ENCODE measurements at places on chromosomes 12 and 14. TPM values are rescaled to one million over a fixed set of nuclear protein-coding genes. Genes with fewer than 3 reads are reported as not detected.

Gene DNAJC22
- 43.8 TPM for total RNA-seq

Gene POTEG
- not detected for total RNA-seq

Gene ERP27
- not detected for total RNA-seq

Gene SMIM41
- 0.64 TPM for total RNA-seq

Gene DHRS4L2
- total RNA-seq, result 38.9 TPM

Gene CBLN3
- 1.6 TPM for total RNA-seq

Gene GRIP1
- 9.0 TPM for total RNA-seq

Gene ATF7
- total RNA-seq, result 26.5 TPM

Gene GPR68
- 0.48 TPM for total RNA-seq

Gene TAS2R50
- total RNA-seq, result not detected

Gene BDKRB1
- 1.6 TPM for total RNA-seq

Gene EFS
- total RNA-seq, result 2.7 TPM

Gene SMCO2
- not detected for total RNA-seq

Gene SCNN1A
- total RNA-seq, result 439 TPM

GRCh38 chr12:42262271-42262670 lies 24.2 kb upstream of the YAF2 start:
- DNase-seq, result no peak

DNA sequence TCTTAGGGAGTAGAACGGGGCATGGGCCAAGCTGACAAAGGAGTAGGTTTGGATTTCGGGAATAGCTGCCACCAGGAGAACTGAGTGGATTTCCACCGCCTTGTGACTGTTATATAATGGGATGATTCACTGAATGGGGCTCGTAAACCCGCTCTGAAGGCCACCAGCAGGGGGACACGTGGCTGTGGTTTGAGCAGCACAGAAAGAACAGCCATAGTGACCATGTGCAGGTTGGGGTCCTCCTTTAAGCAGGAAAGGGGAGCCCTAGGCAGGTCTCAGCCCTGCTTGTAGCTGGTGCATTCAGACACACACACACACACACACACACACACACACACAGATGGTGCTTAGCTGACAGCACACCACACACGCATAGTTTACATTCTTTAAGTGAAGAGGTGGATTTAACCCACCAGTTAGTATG lies 8.6 kb upstream of the ASB2 start:
- DNase-seq, result peak; percentile 48

GRCh38 chr12:124976999-124977398 lies 11.9 kb downstream of the DHX37 start:
- DNase-seq, result no peak

- DNase-seq, result peak; percentile 68
Observed at GRCh38 chr12:5745251-5745888, 199.7 kb downstream of the ANO2 start.

DNA sequence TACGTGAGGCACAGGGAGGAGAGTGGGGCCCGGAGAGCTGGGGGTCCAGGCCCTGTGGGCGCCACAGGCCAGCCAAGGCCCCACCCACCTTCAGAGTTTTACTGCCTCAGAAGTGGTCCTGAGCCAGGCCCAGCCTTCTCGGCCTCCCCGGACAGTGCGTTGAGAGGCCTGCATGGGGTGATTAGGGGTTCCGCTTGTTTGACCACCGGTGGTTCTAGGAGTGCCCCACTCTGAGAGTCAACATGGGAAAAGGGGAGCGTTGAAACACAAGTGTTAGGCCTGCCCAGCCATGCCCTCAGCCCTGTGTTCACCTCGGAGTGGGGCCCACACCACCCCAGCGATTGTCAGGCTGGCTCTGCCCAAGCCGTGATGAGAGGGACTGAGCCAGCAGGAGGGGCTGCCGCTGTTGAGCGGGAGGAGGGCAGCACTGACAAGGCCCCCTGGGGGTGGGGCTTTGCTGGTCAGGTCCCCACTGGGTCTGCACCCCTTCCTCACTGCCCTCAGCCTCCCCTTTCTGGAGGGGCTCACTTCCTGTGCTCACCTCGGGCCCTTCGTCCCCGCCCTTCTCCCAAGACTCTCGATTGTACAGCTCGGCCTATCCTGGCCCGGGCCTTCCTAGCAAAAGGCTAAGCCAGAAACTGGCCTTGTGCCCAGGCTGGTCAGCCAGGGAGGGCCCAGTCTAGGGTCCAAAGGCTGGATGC lies 4.8 kb downstream of the CKB start:
- DNase-seq, result peak; percentile 64

- DNase-seq, result no peak
Observed at GRCh38 chr14:64811676-64812075, 68.0 kb downstream of the SPTB start.

- no peak for DNase-seq
Observed at GRCh38 chr12:109575683-109576082, 2.1 kb downstream of the MVK start.

- DNase-seq, result no peak
Observed at GRCh38 chr12:103012884-103013283, 55.4 kb downstream of the ASCL1 start.

- DNase-seq, result no peak
Observed at GRCh38 chr12:55673638-55674037, 34.1 kb downstream of the ITGA7 start.

DNA sequence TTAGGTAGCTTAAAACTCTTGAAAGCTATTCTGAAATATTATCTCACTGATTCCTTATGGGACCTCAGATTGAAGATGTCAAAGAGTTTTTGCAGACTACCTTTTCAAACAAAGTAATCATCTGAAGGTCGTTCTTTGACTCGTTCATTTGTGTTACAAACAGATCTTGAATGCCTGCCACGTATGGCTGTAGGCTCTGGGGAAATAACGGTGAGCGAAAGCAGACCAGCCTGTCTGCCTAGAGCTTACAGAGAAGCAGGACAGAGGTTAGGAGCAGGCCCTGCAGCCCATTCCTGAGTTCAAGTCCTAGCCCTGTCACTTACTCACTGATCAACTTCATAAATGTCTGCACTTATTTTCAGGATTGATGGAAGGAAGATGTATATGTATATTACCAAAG lies 83.6 kb downstream of the FLRT2 start:
- no peak for DNase-seq

GRCh38 chr14:54709444-54709843 lies 142.5 kb downstream of the SAMD4A start:
- DNase-seq, result no peak

DNA sequence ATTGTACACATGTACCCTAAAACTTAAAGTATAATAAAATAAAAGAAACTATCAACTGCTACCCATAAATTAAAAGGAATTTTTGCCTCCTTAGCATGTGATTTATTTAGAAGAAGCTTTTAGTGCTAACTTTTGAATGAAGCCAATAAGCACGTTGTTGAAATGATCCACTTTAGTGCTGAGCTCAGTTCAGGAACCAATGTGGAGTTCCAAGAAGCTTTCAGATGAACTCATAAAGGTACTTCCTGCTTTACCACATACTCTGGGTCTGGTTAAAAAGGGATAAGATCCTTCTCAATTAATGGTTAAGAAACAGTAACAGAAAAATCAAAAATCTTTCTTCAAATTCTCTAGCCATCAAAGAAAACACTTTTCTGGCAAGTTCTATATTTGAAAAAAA lies 39.4 kb downstream of the TMTC1 start:
- DNase-seq, result no peak

- DNase-seq, result no peak
Observed at GRCh38 chr12:75684678-75685616, 173.5 kb upstream of the KRR1 start.

DNA sequence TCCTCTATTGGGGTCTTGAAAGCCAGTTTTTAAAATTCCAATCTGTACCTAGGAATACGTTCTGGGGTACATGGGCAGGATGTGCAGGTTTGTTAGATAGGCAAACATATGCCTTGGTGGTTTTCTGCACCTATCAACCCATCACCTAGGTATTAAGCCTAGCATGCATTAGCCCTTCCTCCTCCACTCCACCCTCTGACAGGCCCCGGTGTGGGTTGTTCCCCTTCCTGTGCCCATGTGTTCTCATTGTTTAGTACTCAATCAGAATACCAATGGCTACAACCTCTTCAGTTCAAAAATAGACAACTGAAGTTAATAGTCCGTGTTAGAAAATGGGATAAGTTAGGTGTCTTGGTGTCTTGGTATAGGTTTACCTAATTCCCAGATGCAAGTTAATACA lies 3.4 kb downstream of the NTS start:
- no peak for DNase-seq

DNA sequence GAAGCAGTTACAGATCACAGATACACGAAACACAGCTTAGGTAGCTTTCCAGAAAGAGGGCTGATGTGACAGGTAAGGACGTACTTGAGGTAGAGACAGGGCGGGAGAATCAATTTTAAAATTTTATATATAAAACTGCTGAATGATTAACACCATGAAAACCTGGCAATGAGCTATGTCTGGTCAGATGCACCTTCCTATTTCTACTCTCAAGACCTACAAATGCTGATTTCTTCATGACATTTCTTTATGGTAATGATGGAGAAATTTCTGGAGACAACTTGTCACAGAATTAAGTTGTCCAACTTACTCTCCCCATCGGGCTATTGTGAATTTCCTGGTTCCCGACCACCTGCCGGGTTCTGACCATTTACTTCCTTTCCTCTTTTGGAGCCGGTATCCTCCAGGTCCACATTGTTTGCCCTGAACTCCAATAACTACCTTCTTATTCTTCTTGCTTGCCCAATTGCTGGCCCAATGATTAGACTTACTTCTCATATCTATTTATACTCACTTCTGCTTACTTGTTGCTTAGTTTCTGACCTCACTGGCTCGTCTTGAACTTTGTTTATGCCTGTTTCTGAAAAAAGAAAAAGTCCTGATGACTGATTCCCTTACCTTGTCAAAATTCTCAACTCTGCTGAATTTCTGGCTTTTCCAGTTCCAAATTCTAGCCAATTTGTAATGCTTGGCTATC lies 12.8 kb upstream of the ATP2B1 start:
- DNase-seq, result no peak

DNA sequence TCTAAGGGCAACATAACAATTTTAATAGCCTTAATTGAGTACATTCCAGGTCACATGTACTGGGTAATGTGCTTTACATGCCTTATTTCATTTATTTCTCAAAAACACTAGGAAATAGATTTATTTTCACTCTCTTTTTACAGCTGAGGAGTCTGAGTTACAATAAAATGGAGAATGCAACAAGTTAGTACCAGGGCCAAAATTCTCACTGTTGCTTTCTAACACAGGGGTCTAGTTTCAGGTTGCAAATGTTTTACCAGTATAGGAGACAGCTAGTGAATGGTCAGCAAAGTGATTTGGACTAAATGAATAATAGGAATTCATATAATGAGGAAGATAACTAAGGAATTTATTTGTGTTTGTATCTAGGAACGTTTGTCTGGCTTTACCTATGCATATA lies 137.3 kb downstream of the RASSF9 start:
- no peak for DNase-seq

DNA sequence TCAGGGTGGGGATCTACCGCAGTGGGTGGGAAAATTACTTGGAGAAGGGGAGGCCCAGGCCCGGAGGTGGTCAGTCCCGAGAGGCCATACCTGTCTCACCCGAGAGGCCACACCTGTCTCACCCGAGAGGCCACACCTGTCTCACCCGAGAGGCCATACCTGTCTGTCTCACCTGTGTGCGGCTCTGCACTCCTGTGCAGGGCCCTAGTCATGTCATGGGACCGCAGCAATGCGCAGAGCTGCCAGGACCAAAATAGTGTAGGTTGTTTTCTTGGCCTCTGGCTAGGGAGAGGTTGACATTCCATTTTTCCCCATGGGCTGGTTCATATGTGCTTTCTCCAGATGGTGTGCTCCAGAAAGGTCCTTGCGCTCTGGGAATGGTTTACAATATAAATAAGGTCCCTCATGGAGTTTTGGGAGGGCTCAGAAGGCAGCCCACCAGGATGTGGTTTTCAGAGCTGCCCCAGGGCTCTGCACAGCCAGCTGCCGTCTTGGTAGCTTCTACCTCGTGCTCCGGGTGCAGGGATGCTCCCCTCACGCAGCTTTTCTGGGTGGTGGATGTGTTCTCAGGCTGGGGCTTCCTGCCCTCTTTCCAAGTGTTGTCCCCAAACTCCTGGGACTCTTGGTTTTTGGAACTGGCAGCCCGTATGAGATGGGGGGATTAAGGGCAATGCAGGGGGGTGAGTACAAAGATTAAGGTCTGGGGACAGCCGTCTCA lies 58.2 kb downstream of the CACNA1C start:
- DNase-seq, result no peak

- no peak for DNase-seq
Observed at GRCh38 chr12:114656906-114657596, 26.9 kb downstream of the TBX3 start.

DNA sequence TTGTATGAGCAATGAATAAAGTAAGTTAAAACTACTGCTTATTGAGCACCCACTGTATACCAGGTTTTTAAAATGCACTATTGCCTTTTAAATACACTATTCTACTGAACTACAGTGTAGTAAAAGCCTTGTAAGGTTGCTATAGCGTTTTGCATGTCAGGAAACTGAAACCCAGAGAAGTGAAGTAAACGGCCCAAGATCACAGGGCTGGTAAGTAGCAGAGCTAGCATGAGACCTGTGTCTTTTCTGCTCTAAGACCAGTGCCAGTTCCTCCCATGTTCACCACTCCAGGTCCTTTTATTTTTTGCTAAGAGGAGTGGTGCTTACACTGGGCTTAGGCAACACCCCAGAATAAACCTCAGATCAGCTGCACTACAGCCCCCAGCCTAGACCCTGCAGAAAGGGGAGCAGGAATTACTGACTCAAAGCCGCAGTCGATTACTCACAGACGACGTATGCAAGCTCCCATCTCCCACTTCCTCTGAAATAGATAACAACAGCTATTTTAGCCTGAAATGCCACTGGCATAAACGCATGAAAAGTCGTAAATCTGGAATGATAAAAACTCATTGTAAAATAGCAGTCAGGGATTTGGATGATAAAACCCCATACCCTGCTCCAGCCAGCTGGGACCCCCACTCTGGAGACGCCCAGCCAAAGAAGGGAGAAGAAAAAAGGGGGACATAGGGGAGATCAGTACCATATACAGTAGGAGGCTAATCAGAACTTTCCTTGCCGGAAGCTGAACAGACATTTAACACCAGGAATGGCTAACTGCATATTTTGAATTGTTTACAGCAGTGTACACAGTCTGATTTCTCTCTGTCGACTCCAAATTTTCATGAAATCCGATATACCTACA lies 108.3 kb downstream of the NUAK1 start:
- no peak for DNase-seq

- DNase-seq, result peak; percentile 36
Observed at GRCh38 chr12:94140556-94140955, 7.8 kb upstream of the PLXNC1 start.

DNA sequence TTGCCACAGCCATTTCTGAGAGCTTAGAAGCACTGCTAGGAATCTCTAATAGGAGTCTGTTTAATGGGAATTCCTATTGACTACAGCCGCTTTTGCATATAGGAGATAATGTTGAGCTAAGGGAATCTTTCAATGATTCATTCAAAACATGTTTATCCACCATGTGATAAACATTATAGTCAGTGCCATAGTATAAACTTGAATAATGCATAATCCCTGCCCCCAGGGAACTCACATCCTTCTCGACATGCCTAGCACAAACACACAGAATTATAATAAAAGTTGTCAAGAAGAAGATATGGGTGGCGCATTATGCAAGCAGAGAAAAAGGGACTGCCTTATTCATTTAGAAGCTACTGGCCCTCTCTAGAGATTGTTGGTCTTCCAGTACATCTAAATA lies 248.0 kb downstream of the DAD1 start:
- no peak for DNase-seq

GRCh38 chr12:69007101-69007854 lies 74.3 kb upstream of the CPM start:
- peak; percentile 29 for DNase-seq

GRCh38 chr12:121784460-121784859 lies 9.0 kb downstream of the RHOF start:
- DNase-seq, result no peak

Data from transverse colon (tissue), 4 donors.